Psoas muscle (tissue), 8 donors: ENCODE measurements at places on chromosomes 11 and 22.
A peak's percentile ranks its signal among the peaks of the same experiment; 100 is the strongest.

- DNase-seq = no peak
Observed at GRCh38 chr11:32109592-32109991, 18.7 kb downstream of the RCN1 start.

GRCh38 chr11:126109941-126110731 lies 47.5 kb upstream of the CDON start:
- DNase-seq = peak; percentile 43

DNA sequence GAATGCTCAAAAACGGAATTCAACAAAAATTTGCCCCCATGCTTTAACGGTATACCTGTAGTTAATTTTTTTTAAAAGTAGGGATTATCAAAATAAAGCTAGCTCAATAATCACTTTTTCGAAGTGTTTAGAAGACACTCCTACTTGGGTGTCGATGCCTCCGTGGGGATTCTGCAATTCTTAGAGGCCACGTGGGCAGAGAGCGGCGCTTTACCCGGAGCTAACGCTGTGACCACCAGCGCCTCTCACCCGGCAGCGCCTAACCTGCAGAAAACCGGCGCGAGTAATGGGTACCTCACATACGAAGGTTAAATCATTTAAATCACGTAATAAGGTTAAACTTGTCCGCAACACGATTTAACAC lies 583 bp downstream of the TAF1D start:
- DNase-seq = peak; percentile 83

GRCh38 chr11:91219535-91219934 lies 996.7 kb upstream of the CHORDC1 start:
- no peak for DNase-seq

GRCh38 chr11:110621826-110622225 lies 90.4 kb downstream of the ARHGAP20 start:
- no peak for DNase-seq

- DNase-seq = no peak
Observed at GRCh38 chr11:96284917-96285316, 58.1 kb downstream of the MAML2 start.

- no peak for DNase-seq
Observed at GRCh38 chr22:43050995-43051394, 36.0 kb upstream of the PACSIN2 start.

GRCh38 chr22:20418211-20418788 lies 19.3 kb downstream of the SCARF2 start:
- peak; percentile 86 for DNase-seq
